NCI-H524 treated with DMSO at 0.1 percent for 48 hours (cell line): ENCODE measurements at places on chromosomes 7 and 10.

DNA sequence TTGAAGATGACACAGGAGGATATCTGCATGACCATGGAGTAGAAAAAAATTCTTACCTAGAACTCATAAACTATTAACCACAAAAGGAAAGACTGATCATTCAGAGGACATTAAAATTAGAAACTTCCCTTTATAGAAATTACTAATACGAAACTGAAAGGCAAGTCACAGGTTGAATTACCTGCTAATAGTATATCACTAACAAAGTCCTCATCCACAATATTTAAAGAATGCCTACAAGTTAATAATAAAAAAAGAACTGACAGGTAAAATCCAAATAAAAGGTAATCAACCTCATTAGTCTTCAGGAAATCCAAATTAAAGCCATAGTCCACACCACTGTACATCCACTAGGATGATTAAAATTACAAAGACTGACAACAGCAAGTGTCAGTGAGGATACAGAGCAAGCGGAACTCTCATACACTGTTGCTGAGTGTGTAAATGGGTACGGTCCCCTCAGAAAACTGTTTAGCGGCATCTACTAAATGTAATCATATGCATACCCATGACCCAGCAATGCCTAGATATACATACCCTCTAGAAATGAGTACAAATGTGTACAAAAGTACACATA lies 71.2 kb downstream of the ARHGAP21 start:
- DNase-seq, result no peak

GRCh38 chr10:124157271-124157681 lies 63.9 kb upstream of the CHST15 start:
- DNase-seq, result no peak

DNA sequence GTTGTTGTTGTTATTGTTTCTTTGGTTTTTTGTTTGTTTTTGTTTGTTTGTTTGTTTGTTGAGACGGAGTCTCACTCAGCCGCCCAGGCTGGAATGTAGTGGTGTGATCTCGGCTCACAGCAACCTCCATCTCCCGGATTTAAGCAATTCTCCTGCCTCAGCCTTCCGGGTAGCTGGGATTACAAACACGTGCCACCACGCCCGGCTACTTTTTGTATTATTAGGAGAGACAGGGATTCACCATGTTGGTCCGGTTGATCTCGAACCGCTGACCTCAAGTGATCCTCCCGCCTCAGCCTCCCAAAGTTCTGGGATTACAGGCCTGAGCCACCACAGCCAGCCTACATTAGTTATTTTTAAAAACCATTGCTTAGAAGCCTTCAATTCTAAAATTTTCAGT lies 45.0 kb downstream of the FOXP2 start:
- no peak for DNase-seq

GRCh38 chr10:97406064-97406463 lies 4.9 kb upstream of the RRP12 start:
- no peak for DNase-seq

GRCh38 chr10:35328404-35329037 lies 7.8 kb upstream of the CCNY start:
- no peak for DNase-seq
